ENCODE measurements at places on chromosomes 2 and 18. TPM values are rescaled to one million over a fixed set of nuclear protein-coding genes. Genes with fewer than 3 reads are reported as not detected.

- DNase-seq: no peak
Measured at GRCh38 chr18:27707201-27707600, 469.7 kb downstream of the CDH2 start.

Gene AGXT
- not detected for total RNA-seq

- no peak for DNase-seq
Measured at GRCh38 chr2:62964050-62964449, 86.6 kb upstream of the OTX1 start.

DNA sequence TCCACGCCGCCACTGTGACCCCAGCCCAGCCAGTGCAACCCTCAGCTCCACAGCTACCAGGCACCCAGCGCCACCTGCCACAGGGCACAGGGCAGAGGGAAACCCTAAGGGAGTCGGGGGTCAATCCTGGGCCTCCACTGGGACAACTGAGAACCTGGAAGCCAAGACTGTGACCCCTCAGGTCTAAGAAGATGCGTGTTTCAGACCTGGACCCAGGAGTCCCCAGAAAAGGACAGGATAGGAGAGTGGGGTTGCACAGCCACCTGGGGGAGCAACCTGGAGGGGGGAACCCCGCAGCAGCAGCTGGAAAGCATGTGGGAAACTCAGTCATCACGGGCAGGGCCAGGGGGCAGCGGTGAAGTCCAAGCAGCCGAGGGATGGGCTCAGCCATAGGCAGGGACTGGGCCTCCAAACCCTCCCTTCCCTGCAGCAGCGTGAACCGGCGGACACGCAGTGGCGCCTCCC, 4.1 kb downstream of the ESPNL start:
- no peak for DNase-seq

Gene RAPH1
- total RNA-seq: 116 TPM

- DNase-seq: no peak
Measured at GRCh38 chr2:99850084-99850710, 292.2 kb downstream of the AFF3 start.

- no peak for DNase-seq
Measured at GRCh38 chr2:203195331-203196036, 43.3 kb upstream of the CYP20A1 start.

Gene ARHGAP15
- 66.3 TPM for total RNA-seq

- no peak for DNase-seq
Measured at GRCh38 chr18:13559754-13560153, 166.6 kb downstream of the FAM210A start.

DNA sequence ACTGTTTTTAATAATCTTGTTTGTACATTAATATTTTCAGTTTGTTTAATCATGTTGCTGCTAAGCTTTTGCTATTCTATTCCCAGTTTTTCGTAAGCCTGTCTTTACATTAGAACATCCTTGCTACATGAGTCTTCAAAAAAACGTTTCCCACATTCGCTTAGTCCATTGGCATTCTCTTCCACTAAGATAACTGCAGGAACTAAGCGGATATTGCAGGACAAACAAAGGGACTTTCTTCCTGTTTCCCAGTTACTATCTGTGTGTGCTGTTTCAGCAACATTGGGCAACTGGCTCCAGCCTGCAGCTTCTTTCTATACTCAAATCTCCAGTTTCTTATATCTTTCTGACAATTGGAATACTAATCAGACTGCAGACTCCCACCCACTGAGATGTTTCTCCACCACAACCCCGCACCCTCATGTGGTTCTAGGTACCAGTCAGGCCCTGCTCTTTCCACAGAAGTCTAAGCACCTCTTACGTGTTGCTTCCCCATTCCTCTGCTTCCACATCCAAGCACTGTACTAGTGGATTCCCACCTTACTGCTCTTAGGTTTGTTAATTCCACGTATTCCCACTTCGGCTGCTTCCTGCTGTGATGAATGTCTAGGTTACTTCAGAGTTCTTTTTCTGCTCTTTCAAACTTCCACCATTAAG, 420.3 kb downstream of the LRRTM4 start:
- no peak for DNase-seq

DNA sequence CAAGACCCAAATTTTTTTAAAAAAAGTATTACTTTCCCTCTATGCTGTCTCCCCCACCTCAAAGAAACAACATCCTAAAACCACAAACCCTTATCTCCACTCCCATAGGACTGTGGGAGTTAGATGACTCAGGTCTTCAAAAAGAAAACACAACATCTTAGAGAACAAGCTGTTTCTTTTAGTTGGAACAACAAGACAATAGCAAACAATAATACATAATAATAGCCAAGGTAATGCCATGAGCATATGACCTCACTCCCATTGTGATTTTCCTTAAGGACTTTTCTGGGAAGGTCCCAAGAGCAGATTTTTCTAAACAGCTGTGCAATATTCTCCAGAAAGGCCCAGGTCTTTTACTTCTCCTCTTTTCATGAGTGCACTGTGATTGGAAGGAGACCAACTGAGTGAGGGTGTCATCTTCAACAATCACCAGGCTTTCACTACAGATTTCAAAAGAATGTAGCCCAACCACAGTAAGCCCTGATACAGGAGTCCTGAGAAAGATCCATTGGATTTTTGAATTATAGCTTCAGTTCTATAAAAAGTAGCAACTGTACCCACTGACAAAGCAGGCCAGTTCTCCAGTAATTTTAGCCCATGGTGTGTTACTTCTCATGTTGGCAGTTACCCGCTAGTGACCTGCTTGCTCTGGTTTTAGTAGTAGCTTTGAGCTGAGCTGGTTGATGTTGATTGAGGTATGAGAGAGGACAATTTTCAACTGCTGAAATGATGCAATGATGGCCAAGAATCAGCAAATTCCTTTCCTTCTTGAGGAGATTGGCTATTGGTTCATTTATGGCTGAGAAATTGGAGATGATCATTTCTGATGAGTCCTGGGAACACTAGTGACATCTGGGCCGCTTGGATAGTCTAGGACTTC, 144.5 kb upstream of the TCF4 start:
- DNase-seq: no peak

Gene MPV17
- total RNA-seq: 41.9 TPM

GRCh38 chr18:49371786-49372185, 88.7 kb downstream of the DYM start:
- DNase-seq: no peak

GRCh38 chr18:37502036-37502435, 63.6 kb downstream of the CELF4 start:
- DNase-seq: peak; percentile 89

DNA sequence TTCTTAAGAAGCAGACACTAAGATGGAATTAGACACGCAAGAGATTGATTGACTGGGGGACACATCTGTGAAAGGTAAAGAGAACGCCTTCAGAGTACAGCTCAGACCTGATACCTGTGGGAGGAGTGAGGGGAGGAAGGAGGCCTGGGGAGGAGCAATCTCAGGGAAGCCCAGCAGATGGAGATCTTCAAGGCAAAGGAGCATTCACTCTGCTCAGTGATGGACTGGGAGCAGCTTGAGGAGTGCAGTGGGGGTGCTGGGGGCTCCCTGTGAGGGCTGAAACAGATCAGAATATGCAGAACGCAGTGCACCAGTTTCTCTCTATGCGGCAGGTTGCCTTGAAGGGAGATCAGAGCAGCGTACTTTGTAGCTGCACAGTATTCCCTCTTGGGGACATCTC, 103.7 kb upstream of the ATP8B1 start:
- no peak for DNase-seq

Gene CTIF
- 28.4 TPM for total RNA-seq

DNA sequence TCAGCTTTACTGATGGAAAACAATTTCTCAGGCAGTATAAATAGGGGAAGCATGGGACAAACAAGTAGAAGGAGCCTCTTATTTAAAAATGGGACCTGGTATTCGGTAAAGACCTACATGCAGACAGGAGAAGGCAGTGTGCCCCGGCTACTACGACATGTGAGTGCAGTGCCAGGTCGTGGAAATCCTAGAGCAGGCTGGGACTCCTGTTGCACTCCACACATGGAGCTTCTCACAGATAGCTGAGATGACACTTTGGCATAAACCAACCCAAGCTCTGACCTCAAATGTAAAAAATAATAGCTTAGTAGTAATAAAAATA, 885 bp upstream of the DSEL start:
- peak; percentile 65 for DNase-seq

GRCh38 chr18:1075322-1075721, 170.7 kb downstream of the ADCYAP1 start:
- DNase-seq: no peak

DNA sequence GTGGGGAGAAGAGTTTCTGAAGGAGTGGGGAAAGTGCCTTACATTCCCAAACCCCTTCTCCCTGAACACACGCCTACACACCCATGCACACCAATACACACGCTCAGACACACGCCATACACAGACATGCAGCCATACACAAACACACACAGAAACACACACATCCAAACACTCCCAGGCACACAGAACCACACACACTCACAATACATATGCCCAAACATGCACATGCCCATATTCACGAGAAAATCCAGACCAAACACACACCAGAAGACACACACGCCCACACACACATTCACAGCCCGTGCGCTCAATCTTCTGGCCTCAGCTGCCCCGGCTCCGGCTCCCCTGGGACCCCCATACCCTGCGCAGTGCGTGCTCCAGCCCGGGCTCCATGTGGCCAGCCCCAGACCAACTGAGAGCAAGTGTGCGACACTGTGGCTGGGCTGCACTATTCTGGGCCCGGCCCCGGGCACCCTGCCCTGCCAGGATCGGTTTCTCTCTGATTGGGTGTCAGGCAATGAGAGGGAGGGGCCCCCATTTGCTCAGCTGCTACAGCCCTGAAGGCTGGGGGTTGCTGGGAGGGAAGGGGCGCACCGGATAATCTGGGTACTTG, at the start of gene PRKAG3:
Gene PRKAG3 (minus strand): TSS at position 426 of the 613 bp plus-strand sequence.
- no peak for DNase-seq

DNA sequence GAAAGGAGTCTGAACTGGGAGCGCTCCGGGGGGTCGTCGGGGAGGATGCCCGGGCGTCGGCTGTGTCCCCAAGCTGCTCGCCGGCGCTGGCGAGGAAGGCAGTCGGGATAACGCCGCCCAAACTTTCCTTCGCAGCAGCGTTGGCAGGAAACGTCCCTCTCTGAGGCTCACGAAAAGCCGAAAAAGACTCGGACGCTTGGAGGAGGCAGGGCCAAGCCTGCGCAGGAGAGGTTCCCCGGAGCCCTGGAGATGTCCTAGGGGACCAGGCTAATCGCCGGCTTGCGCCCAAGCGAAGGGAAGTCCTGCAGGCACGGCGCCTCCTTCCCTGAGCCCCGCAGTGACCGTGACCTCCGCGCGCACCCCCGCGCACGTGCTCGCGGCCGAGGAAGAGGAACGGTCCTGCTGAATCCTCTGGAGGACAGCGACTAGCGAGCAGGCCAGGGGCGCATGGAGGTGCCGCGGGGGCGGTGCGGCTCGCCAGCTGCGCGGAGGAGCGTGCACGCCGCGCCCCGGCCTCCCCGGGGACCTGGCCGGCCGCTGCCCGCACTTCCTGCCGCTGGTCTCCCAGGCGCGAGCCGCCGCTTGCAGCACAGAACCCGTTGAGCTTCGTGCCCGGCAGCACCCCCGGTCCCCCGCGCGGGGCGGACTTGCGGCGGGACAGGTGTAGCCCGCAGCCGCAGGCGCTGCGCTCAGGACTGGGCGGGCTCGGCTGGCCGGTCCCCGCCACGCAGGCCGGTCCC, at the start of gene SH3RF3:
Gene SH3RF3 (plus strand): TSS at position 590 of the 740 bp plus-strand sequence.
- DNase-seq: peak; percentile 65

Gene GLI2
- total RNA-seq: 0.45 TPM

Gene FIGLA
- total RNA-seq: not detected

Gene ZNF396
- not detected for total RNA-seq

DNA sequence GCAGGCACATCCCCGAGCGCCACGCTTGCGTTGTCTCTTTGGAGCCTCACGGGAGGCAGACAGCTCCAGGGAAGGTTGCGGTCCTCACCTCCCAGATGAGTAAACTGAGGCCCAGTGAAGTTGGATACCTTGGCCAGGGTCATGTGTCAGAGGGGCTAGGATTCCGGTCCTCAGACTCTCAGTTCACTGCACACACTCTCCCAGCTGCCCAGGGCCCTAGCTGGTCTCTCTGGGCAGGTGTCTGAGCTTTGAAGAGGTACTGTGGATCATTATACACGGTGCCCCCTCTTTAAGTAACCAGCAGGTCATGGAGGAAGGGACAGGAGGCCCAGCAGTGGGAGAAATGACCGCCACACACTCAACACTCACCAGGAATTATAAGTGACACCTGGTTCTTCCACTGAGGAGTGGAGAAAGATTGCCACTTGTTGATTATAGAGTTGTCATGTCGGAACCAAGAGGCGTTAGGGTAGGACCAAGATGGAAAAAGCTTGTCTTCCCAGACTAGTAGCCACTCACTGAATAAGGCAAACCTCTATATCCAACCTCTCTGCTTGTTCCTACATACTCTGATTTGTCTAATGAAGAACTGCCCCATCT, 588 bp downstream of the TMEM214 start:
- DNase-seq: no peak

Gene CMPK2
- total RNA-seq: 11.7 TPM

DNA sequence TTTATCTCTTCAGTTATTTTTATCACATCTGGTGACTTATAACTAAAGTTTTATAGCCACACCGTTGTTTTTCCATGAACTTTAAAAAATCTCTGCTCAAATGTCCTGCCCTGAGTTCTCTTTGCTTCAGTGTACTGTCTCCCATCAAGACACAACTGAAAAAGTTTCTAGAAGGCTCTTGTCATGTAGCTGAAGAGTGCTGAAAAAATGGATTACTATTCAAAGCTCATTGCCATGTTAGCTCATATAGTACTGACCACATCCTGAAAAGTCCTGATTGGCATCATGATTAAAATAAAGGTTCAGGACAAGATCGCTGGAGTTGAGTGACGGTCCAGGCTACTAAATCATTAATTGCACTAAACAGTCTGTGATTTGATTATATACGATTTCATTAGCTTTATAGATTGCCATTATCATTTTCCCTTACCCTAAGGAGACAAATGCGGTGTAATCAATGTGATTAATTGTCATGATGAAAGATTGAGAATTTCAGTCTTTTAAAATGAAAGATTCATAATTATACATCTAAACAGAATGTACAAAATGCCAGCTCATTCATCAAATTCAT, 62.2 kb downstream of the MFSD6 start:
- no peak for DNase-seq

DNA sequence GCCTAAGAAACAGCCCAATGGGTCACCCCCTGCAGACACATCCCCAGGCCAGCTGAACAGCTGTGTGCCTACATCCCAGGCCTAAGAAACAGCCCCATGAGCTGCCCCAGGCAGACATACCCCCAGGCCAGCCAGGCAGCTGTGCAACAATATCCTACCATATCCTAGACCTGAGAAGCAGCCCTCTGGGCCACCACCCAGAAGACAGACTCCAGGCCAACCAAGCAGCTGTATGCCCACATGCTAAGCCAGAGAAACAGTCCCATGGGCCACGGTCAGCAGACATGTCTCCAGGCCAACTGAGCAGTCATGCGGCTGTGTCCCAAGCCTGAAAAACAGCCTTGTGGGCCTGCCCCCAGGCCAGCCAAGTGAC, 205.5 kb downstream of the ATAD2B start:
- no peak for DNase-seq

Measured in stomach (tissue), 19 donors.